ENCODE measurements at places on chromosomes 16 and 17.

DNA sequence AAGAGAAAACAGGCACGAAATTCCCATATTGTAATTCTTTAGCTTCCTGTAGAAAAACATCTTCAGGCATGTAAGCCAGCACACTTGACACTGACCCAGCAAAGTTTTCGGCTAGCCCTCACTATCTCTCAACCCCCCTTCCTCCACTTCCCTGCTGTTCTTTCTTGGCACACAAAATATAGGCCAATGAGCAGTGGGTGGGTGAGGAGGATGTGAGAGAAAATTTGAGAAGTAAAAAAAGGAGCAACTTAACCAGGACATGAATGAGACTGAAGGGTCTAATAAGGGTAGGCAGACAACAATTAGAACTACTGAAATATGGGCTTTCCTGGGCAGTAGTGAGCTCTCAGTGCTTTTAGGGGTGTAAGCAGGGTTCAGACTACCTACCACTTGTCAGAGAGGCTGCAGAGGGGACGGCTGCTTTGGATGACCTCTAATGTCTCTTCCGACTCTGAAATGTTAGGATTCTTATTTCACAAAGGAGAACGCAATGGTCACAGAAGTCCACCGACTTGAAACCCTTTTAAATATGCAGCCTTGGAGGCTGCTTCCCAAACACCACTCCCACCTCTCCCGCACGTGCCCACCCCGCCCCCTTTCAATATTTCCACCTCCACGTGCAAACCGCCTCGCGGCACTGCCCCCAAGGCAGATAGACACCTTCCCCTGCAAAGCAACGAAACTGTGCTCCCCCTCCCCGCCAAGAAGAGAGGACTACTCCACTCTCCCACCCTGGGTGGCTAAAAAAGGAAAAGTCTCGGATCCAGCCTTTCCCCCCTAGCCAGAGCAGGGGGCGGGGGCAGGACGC is 889 bp downstream of the MBTD1 start:
- peak; percentile 66 for DNase-seq

- DNase-seq = no peak
Observed at GRCh38 chr17:16473044-16474011, 18.7 kb downstream of the LRRC75A start.

- no peak for DNase-seq
Observed at GRCh38 chr17:32283745-32284201, 18.1 kb downstream of the RHBDL3 start.

DNA sequence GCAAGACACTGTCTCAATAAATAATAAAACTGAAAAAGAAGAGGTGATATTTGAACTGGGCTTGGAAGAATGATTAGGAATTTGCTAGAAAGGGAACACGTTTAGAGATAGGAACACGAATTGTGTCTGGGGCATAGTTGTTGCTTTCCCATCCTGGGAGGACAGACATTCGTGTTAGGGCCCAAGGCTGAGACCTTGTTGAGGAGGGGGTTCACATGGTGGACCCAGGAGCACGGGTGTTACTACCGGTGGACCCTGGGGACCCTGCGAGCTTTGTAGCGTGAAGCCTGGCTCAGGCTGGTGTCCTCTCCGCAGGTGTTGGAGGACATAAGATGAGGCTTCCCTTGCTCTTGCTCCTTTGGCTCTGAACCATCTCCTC is 1.2 kb downstream of the ACSF3 start:
- DNase-seq = no peak

All from suppressor macrophage treated with lipopolysaccharide for 1 hour (primary cell).